ENCODE measurements at places on chromosomes 6 and 20. TPM values are rescaled to one million over a fixed set of nuclear protein-coding genes. Genes with fewer than 3 reads are reported as not detected.

DNA sequence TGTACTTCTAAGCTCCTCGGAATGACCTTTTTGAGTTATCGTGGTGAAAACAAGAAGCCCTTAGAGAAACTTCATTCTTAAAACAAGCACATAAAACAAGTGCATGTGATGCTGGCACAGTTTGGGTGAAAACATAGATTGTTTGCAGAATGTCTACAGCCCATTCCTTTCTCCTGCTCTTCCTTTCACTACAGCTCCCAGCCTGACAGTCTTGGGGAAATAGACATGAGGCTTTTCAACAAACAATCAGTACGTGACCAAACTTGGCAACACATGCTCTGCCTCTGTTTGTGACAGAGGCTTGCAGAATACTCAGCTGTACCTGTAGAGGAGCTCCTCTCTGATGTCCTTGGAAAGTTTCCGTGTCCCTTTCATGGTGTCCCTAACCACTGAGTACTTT is 321.6 kb downstream of the ZFAND3 start:
- no peak for DNase-seq

GRCh38 chr6:147390909-147391536 is 117.5 kb upstream of the SAMD5 start:
- DNase-seq: no peak

DNA sequence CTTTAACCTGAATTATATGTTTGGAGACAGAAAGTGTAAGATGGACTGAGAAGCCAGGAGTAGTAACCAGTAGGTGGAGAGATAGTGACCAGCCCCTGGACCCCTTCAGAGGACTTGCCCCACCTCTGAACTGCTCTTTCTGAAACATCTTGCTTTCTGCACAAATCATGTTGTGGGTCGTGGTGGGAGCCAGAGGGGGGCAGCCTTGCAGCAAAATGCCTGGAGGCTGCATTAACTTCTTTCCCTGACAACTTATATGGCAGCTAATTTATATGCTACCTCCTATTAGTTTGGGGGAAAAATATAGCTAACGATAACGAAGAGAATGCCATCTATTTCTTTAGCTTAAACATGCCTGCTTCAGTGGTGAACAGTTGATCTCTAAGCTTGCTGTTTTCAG is 859.8 kb downstream of the MAFB start:
- DNase-seq: no peak

- no peak for DNase-seq
Observed at GRCh38 chr20:47982574-47983360, 197.5 kb upstream of the SULF2 start.

- DNase-seq: no peak
Observed at GRCh38 chr6:166627875-166628801, 1.1 kb upstream of the RPS6KA2 start.

- DNase-seq: no peak
Observed at GRCh38 chr6:57974653-57975052, 657.2 kb downstream of the PRIM2 start.

DNA sequence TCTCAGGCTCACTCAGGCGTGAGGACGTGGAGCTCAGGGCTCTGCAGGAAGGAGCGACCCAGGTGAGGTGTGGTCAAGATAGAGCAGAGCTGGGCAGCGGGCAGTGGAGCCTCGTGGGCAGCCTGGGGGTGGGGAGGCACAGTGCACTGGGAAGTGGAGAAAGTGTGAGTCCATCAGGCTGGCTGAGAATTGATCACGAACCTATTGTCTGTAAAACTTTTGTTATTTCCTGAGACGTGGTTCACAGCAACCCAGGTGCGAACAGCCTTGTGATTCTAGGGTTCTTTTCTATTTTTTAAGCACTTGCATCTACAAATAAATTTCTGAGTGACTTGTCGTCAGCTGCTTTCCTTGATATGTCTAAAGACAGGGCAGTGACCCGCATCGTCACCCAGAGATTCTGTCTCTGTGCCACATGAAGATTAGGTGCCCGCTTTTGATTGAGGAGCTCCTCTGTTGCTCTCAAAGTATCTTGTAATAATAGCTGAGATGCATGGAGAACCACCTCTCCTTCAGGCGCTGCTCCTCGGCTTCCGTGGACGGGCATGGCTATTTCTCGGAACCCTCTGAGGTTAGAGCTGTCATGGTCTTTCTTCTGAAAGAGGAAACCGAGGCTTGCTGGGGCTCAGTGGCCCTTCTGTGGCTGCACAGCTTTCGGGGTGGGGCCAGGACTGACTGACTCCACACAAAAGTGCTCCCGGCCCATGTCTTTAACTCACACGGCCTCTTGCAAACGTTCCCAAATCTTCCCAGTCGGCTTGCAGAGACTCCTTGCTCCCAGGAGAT is 662 bp upstream of the CCR6 start:
- DNase-seq: no peak

DNA sequence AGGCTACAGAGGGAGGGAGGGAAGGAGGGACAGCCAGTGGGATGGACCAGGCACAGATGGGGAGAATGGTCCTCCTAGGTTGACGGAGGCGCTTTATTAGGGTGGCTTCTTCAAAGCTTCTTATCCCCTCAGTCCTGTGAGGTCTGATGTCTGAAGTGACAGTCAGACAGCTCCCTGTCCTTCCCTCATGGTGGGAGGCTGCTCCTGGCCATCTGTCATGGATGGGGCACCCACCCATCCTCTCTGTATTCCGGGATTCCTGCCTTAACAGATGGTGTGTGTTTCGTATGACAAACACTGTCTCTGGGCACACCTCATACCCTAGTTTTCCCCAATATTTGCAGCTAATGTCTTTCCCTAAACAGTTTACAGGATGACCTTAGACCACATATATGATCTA is 7.9 kb downstream of the RIN2 start:
- no peak for DNase-seq

DNA sequence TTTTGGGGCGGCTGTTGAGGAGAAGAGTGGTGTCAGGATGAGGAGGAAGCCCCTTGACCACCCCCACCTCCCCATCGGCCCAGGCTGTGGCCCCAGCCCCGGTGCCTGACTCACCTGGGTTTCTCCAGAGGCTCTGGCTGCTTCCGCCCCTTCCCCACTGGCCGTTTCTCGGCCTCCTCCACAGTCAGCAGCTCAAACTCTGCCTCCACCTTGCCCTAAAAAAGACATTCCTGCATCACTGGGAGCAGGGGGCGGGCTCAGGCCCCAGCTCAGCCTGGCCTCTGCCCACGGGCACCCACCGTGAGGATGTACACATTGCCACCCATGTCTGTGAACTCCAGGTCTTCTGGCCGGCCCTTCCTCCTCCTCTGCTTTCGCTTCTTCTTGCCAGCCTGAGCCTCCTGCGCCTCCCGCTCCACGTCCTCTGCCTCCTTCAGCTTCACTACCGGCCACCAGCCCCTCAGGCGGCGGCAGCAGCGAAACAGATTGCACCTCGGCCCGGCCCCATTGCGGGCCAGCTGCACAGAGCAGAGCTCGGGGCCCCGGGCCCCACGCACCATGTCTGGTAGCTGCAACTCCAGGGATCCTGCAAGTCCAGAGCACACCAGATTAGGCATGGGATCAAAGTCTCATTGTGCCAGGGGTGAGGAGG is 17.3 kb downstream of the ERGIC3 start:
- no peak for DNase-seq

DNAH8 gene
- polyA plus RNA-seq: under 0.01 TPM

SLC22A1 gene
- 0.76 TPM for polyA plus RNA-seq

ZGPAT gene
- 12.2 TPM for polyA plus RNA-seq

PGBD1 gene
- 2.1 TPM for polyA plus RNA-seq

Data from keratinocyte (primary cell).